Fibroblast of skin of left biceps (primary cell): ENCODE measurements at places on chromosomes 16 and 17.
A peak's percentile ranks its signal among the peaks of the same experiment; 100 is the strongest.

DNA sequence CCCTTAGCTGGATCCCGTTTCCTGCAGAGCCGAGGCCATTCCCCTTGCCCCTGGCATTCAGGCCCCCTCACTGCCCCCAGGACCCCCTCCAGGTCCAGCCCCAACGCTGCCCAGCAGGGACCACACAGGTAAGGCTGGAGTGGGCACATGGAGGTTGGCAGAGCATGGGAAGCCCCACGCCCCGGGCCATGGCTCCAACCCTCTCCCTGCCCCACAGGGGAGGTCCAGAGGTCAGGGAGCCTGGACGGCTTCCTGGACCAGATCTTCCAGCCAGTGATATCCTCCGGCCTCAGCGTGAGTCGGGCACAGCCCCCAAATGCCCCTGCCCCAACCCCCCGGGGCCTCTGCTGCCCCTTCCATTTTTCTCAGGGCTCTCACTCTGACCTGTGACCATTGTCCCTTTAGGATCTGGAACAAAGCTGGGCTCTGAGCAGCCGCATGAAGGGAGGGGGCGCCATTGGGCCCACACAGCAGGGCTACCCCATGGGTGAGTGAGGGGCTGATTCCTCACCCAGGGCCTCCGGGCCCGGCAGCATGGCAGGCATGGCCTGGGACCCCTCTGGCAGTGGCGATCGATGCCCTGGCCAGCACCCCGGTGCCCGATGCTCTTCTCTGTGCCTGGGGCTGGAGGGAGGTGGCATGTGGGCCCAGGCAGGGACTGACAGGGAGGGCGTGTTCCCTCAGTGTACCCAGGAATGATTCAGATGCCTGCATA lies 18.5 kb upstream of the SMIM5 start:
- DNase-seq: no peak

GRCh38 chr17:29880031-29880430 lies 50.0 kb downstream of the SSH2 start:
- DNase-seq: no peak

DNA sequence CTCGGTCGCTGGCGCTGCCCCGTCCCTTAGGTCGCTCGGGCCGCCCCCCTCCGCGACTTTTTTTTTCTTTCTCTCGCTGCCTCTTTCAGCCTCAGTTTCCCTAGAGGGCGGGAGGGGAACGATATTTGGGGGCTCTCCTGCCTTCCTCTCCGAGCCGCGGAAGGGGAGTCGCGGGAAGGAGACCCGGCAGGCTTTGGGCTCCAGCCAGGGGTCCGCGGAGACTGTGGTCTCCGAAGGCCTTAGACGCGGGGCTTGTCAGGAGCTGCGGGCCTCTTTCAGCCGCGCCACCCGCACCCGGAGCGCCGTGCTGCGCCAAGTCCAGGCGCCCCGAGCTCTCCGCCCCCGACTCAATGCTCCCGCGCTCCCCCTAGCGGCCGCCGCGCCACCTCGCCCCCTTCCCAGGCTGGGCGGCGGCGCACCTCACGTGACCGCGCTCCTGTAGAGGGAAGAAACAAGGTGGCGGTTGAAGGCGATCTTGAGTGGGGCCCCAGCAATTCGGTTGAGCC lies at the start of gene LRRC37B:
Gene LRRC37B, plus strand, starts transcription at position 427 of the 506 bp plus-strand sequence. CDS start 14,010 bp downstream, outside the sequence.
- DNase-seq: peak; percentile 34

DNA sequence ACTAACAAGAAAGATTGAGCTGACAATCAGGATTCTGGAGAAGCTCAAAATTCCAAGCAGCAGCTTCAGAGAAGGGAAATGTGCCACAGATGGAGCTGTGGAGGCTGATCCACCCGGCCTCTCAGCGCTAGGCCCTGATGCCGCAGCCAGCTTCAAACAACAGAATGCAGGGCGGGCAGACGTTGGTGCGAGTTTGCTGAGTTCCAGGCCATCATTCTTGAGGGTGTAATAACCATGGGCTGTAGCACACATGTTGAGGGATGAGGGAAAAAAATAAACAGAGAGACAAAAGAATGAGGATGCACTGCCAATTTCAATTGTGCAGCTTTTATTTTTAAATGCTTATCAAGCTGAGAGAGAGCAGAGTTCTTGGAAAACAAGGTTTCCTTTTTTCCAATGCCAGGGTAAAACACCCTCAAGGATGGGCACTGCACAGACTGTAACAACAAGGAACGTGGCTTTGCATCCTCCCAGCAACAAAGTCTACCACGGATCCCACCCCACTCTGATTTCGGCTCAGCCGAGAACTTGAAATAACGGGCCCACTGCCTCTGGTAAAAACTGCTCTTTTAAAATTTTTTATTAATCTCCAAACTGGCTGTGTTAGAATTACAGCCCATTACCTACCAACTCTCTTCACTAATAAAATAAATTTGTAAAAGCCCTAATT lies 90.2 kb downstream of the SMG6 start:
- no peak for DNase-seq

DNA sequence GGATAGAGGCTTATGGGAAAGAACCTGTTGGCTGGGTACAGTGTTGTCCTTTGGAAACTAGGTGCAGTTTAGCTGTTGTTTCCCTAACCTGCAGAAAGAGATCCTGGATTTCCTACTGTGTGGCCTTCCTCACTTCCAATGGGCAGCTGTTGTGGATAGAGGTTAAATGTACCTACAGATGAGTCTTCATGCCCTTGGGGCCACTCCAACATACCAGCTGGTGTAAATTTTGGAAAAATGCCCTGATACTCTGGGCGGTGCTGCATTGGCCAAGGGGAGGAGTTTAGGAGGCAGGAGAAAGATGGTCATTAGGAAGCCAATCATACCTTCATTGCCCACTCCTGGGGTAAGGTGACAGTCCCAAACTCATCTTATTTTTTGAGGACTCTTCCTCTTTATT lies 70.2 kb downstream of the SNX11 start:
- no peak for DNase-seq
